ENCODE measurements at places on chromosomes 7 and 10.

DNA sequence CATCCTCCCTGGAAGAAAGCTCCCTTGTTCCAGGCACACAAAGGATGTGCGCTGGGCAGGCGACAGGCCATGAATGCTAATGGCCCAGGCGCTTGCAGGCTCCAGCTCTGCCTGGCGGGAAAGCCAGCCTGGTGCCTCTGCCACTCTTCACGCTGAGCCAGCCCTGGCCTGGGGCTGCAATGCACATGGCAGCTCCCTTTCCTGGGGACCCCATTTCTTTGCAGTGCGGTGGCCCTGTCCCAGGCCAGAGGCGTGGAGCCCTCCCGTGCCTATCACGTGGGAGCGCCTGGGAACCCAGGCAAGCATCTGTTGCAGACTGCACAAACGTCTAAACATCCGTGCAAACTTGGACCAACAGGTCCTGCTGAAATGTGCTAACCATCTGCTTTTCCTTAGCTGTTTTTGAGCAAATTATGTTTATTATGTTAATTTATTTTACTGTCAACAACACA is 152.1 kb upstream of the LYZL2 start:
- DNase-seq = no peak

- DNase-seq = no peak
These were observed 222.2 kb downstream of the CDK14 start for GRCh38 chr7:90818341-90818740.

GRCh38 chr7:35691827-35692307 is 3.1 kb downstream of the HERPUD2 start:
- DNase-seq = no peak

DNA sequence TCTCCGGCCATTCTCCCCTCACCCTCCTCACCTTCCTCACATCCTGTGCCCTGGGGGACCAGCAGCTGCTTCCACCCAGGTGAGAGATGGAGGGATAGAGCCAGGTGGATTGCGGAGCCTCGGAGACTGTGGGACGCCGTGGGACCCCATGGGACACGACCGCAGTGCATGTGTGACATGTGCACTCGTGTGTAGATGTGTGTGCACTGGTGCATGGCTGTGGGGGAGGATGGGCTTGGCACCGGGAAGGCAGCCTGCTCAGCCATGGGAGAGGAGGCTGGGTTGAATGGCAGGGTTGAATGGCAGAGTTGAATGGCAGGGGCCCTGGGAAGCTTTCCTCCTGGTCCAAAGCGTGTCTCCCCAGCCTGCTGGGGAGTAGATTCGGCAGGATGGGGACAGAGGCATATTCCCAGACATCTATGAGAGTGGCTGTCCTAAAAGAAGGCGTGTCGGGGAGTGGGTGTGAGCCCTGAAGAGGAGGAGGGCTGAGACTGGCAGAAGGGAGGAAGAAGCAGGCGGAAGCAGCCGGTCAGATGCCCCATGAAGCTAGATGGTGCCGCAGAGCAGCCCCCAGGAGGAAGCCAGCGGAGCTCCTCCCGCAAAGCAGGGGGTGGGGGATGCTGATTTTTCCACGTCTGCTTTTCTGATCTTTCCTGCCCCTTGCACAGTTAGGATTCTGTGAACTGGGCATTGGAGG is 815 bp downstream of the GIMAP8 start:
- no peak for DNase-seq

- no peak for DNase-seq
These were observed 644.6 kb downstream of the AUTS2 start for GRCh38 chr7:70242826-70243225.

GRCh38 chr7:21370283-21370982 is 57.5 kb upstream of the SP4 start:
- DNase-seq = no peak

All from NCI-H2081 treated with DMSO at 0.1 percent for 48 hours (cell line).